Aortic smooth muscle cell (primary cell): ENCODE measurements at places on chromosomes 11 and 22. TPM values are rescaled to one million over a fixed set of nuclear protein-coding genes. Genes with fewer than 3 reads are reported as not detected.

PRG3 gene
- not detected in 2 replicates for total RNA-seq

TBX10 gene
- not detected in 2 replicates for total RNA-seq

RAB38 gene
- total RNA-seq = 3.3 and 5.9 TPM in 2 replicates

ABCG4 gene
- under 0.01 TPM in 1 of 2 replicates, not detected in the other for total RNA-seq

DUSP8 gene
- 0.40 and 0.62 TPM in 2 replicates for total RNA-seq

FOLR2 gene
- total RNA-seq = not detected in 2 replicates

SNX32 gene
- 0.37 and 0.40 TPM in 2 replicates for total RNA-seq

CHADL gene
- total RNA-seq = 0.66 and 0.81 TPM in 2 replicates

FAM83F gene
- not detected in 2 replicates for total RNA-seq

CRYBB3 gene
- not detected in 2 replicates for total RNA-seq

HNRNPUL2 gene
- 12.6 and 14.9 TPM in 2 replicates for total RNA-seq

OR2AG1 gene
- not detected in 2 replicates for total RNA-seq

SCN2B gene
- not detected in 2 replicates for total RNA-seq

INPP5J gene
- total RNA-seq = under 0.01 and 0.12 TPM in 2 replicates

TBCEL gene
- total RNA-seq = 17.2 and 23.4 TPM in 2 replicates

CADM1 gene
- total RNA-seq = 0.40 and 0.75 TPM in 2 replicates

GAL3ST1 gene
- total RNA-seq = 0.06 TPM in 1 of 2 replicates, not detected in the other

JHY gene
- 1.1 and 2.0 TPM in 2 replicates for total RNA-seq

OR52E6 gene
- not detected in 2 replicates for total RNA-seq

IL17REL gene
- total RNA-seq = not detected in 2 replicates

JOSD1 gene
- total RNA-seq = 66.4 and 66.5 TPM in 2 replicates

OR52H1 gene
- 0.66 and 0.87 TPM in 2 replicates for total RNA-seq

SCGB1A1 gene
- not detected in 2 replicates for total RNA-seq

OPCML gene
- 0.06 TPM in 1 of 2 replicates, not detected in the other for total RNA-seq

CCDC116 gene
- 0.19 TPM in 1 of 2 replicates, not detected in the other for total RNA-seq

P2RY6 gene
- 2.6 and 2.9 TPM in 2 replicates for total RNA-seq

C1QTNF4 gene
- 0.06 TPM in 1 of 2 replicates, not detected in the other for total RNA-seq

BTBD18 gene
- total RNA-seq = not detected in 2 replicates

CDC42EP2 gene
- total RNA-seq = 7.3 and 12.8 TPM in 2 replicates

YWHAH gene
- 91.7 and 95.9 TPM in 2 replicates for total RNA-seq

TRPC6 gene
- total RNA-seq = 0.99 and 1.5 TPM in 2 replicates

IGSF9B gene
- 0.68 and 3.8 TPM in 2 replicates for total RNA-seq

UVRAG gene
- 21.0 and 25.1 TPM in 2 replicates for total RNA-seq

PKNOX2 gene
- total RNA-seq = 0.92 and 1.1 TPM in 2 replicates

INS gene
- total RNA-seq = not detected in 2 replicates

OR8A1 gene
- not detected in 2 replicates for total RNA-seq

OR52E8 gene
- total RNA-seq = not detected in 2 replicates

ANKK1 gene
- 0.06 TPM in 1 of 2 replicates, not detected in the other for total RNA-seq

IGLL1 gene
- not detected in 2 replicates for total RNA-seq

OR51E1 gene
- not detected in 2 replicates for total RNA-seq

C22orf31 gene
- total RNA-seq = not detected in 2 replicates

OR5P2 gene
- total RNA-seq = not detected in 2 replicates

LARGE1 gene
- total RNA-seq = 11.8 and 16.5 TPM in 2 replicates

MUC2 gene
- not detected in 2 replicates for total RNA-seq

ZBTB16 gene
- 0.12 and 0.13 TPM in 2 replicates for total RNA-seq

PRG2 gene
- total RNA-seq = not detected in 2 replicates

DEFB131B gene
- not detected in 2 replicates for total RNA-seq

OR8G1 gene
- total RNA-seq = not detected in 2 replicates

PHOX2A gene
- total RNA-seq = not detected in 2 replicates

LRFN4 gene
- total RNA-seq = 13.1 and 20.1 TPM in 2 replicates

LRRC75B gene
- total RNA-seq = 2.2 and 3.0 TPM in 2 replicates
